Frontal cortex (tissue), 4 donors: ENCODE measurements at places on chromosomes 16 and 17. TPM values are rescaled to one million over a fixed set of nuclear protein-coding genes. Genes with fewer than 3 reads are reported as not detected.

- DNase-seq = no peak
Observed at GRCh38 chr16:48607056-48607825, 2.7 kb downstream of the N4BP1 start.

TEKT1 gene
- total RNA-seq = 0.41 TPM

ABI3 gene
- 0.41 TPM for total RNA-seq

SLC12A3 gene
- not detected for total RNA-seq

NPIPB4 gene
- 38.3 TPM for total RNA-seq

DNA sequence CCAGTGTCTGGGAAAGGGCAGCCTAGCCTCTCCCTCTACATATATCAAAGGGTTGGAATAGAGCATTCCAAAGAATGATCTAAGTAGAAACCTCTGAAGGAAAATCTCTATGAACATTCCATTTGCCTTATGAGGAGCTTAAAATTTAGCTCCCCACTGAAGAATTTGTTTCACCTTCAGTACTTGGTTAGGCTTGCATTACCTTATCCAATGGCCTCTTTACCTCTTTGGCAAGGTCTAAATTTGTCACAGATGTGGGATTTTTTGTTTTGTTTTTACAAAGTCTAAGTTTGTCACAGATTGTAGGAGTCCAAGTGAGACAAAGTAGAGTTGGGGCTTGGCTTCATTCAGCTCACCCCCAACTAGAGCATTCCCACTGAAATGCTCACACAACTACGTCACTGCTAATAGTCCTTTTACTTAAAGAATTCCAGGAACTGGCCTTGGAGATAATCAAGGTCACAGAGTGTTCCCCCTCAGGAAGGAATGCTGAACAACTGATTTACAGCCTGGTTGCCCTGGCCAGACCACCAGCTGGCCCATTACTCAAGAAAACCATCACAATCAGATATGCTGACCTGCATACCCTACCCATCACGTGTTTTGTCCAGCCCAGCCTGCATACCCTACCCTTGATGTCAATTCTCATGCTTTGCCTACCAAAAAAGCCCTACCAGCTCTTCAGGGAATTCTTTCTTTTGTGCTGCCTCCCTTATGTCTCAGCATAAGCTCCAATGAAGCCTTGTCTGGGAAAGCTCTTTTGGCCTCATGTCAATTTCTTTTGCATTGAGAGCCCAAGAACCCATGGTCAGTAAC is 26.5 kb upstream of the PPM1D start:
- no peak for DNase-seq

GRCh38 chr17:32103476-32104113 is 38.7 kb upstream of the RHOT1 start:
- no peak for DNase-seq

CBLN1 gene
- 25.3 TPM for total RNA-seq

ADGRG3 gene
- total RNA-seq = not detected

- DNase-seq = no peak
Observed at GRCh38 chr16:60060731-60061130, 1326.6 kb upstream of the GOT2 start.

QRICH2 gene
- total RNA-seq = 6.9 TPM
